ENCODE measurements at places on chromosomes 5 and 9. TPM values are rescaled to one million over a fixed set of nuclear protein-coding genes. Genes with fewer than 3 reads are reported as not detected.

DNA sequence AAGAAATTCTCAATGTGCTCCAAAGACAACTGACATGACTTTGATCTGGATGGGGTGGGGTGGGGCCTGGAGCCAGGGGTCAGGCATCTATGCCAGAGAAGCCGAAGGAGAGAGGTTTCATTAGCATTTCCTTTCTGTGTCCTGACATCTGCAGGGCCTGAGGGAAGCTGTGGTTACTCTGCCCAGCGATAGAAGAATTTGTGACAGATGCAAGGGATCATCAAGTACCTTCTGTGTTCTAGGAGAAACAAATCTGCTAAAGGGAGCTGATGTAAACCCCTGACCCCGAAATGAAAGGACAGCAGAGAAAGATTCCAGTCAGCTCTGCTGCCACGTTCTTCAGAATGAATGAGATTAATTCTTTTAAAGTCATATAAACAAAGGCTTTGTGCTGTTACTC is 335.7 kb downstream of the PRELID2 start:
- DNase-seq, result no peak

The CSF1R gene
- polyA plus RNA-seq, result 4.5 TPM

DNA sequence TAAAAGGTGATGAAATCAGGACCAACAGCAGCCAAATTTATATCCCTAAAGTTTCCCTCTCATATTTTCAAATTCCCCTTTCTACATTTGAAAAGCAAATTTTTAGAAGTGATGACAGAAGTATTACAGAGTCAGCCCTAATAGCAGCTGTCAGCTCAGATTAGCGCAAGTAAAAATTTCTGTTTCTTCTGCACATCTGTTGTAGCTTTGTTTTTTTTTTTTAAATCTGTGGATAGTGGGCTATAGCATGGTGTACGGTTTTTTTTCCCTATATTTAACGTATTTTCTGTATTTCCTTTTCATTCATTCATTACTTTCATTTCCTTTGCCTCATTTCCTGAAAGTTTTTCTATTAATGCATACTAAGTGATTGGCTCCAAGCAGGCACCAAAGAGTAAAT is 99.1 kb downstream of the MACIR start:
- no peak for DNase-seq

DNA sequence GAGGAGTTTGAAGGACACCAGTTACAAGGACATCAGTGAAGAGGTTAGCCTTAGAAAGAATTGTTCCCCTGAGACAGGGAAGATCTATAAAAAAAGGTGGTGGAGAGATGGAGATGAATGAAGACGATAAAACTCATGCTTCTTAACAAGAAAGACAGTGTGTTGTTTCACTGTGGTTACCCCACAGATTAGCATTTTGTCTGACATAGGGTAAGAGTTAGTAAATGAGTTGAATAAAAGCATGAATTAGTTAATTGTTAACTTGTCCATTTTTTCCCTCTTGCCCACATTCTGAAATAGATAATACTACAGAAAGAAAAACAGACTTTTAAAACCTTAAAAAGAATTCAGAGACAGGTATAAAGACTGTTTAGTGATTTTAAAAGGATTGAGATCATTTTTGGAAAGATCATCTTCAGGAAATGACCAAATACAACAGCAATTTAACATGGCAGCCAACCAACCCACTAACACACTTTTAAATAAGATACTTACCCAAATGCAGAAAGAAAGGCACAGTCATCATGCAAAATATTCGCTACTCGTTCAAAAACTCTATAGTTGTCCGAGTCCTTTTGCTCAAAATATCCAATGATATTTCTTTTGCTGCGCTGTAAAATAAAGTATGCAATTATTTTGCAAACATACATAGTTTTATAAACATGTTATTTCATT is 78.5 kb downstream of the ERP44 start:
- DNase-seq, result no peak

The LYRM7 gene
- 15.5 TPM for polyA plus RNA-seq

DNA sequence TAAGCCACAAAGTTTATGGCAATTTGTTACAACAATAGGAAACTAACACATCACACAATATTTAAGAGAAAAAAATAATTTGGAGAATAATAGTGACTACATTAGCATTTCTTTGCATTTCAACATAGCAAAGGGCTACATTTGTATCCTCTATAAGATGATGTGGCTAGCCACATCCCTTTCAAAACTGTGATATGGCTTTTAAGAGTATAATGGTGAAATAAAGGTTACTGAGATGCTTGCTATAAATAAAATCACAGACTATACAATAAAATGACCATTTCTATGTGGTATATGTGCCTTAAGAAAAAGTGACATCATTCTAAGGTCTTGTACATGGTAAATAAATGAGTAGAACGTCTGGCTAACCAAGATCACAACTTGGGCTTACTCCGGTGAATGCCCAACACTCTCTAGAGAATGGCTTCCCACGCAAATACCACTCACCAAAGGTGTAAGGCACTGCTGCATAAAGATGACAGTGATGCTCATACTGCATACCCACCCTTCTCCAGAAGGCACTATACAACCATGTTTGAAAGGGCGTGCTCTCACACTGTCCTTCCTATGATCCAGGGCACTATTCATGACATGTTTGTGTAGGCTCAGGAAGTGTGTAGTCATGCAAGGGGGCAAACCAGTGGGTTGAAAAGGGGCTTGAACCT is 286.5 kb downstream of the MLLT3 start:
- no peak for DNase-seq

DNA sequence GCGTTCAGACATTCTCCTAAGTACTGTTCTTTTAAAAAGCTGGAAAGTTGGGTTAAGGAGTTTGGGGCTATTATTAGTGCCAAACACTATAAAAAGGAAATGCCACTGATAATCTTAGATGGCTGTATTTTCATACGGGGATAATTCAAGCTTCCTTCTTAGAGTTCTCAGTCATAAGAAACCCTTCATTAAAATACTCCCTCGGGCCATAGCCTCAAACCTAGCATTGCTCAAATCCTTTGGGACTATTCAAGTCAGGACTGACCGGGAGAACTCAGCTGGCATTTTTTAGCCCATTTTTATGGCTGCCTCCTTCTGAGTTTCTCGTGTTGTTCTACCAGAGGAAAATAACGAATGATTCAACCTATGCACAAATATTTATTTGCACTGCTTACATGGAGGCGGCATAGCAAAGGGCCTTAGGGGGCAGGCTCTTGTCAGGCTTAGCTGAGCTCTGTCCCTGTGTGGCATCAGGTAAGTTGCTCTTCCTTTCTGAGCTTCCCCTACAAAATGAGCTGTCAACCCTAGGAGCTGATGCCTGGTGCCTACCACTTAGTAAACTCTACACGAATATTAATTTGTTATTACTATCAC is 33.5 kb upstream of the ADAM19 start:
- no peak for DNase-seq

- DNase-seq, result no peak
Measured at GRCh38 chr5:176712546-176713304, 65.4 kb downstream of the TSPAN17 start.
